Activated naive CD4-positive, alpha-beta T cell treated with anti-CD3 and anti-CD28 coated beads, Interleukin-2, amount 10 ng/mL, durations not matched to agents 7 days and 5 days (primary cell): ENCODE measurements at places on chromosomes 12 and 14.

DNA sequence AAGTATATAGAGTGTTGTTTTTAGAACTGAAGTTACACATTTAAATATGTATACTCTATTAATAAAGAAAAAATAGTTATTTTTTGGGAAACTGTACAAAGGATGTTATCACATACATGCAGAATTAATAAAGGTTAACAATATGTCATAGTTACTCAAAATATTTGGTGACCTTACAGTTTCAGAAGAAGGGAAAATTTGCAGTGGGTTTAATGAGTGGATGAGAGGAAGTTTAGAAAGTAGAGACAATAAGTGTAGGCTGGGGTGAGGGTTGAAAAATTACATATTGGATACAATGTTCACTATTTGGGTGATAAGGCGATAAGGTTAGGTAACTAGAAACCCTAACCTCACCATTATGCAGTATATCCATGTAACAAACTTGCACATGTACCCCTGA, 13.5 kb downstream of the WNK1 start:
- DNase-seq: no peak

DNA sequence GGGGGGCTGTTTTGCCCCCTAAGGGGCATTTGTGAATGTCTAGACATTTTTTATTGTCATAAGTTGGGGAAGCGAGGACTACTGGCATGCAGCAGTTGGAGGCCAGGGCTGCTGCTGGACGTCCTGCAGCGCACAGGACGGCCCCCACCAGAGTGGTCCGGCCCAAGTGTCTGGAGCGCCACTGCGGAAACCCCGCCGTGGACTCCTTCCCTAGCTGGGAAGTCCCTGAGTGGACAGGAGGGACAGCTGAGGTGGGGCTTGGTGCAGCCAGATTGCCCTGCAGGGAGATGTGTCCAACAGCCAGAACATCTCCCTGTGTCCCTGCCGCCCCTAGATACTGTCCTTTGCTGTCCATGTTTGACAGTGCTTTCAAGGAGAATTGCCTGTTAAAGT, 5.5 kb downstream of the CKB start:
- DNase-seq: no peak

- DNase-seq: no peak
Observed at GRCh38 chr12:29242921-29243431, 93.9 kb downstream of the FAR2 start.

GRCh38 chr14:100557658-100558057, 29.6 kb downstream of the BEGAIN start:
- no peak for DNase-seq

GRCh38 chr12:51943346-51943745, 8.2 kb upstream of the ACVR1B start:
- no peak for DNase-seq

DNA sequence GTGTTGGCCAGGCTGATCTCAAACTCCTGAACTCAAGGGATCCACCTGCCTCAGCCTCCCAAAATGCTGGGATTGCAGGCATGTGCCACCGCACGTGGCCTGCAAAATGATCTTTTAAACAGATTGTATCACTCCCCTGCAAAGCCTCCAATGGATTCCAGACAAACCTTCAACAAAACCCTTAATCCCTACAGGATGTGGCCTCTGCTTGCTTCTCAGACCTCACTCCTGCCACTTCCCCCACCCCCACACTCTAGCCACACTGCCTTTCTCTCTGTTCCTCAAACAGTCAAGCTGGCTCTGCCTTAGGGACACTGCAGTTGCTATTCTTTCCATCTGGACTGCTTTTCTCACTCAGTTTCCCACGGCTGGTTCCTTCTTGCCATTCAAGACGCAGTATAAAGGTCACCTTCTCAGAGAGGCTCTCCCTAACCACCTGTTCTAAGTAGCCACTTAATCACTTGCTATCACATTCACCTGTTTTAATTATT, 47.3 kb upstream of the TMED10 start:
- no peak for DNase-seq

DNA sequence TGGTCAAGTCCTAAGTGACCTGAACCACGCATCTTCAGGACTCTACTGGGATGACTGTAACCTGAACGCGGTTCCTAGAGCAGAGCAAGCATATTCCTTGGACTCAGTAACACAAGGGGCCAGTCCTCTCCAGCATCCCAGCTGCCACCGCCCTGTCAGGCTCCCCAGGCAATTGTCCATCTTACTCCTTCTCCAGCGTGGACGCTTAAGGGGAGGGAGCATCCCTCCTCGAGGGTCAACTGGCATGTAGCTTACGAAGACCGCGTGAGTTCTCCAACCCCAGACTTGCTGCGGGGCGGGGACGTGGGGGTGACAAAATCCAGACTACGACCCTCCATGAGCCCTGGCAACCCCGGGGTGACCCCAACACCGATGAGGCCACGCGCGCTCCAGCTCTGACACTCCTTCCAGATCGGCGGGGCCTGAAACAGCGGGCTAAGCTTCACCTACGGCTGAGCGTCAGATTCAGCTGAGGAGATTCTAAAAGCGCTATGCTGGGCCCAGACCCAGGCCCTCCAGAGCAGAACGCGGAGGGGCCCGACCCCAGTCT, 846 bp upstream of the MTHFD1 start:
- DNase-seq: no peak

DNA sequence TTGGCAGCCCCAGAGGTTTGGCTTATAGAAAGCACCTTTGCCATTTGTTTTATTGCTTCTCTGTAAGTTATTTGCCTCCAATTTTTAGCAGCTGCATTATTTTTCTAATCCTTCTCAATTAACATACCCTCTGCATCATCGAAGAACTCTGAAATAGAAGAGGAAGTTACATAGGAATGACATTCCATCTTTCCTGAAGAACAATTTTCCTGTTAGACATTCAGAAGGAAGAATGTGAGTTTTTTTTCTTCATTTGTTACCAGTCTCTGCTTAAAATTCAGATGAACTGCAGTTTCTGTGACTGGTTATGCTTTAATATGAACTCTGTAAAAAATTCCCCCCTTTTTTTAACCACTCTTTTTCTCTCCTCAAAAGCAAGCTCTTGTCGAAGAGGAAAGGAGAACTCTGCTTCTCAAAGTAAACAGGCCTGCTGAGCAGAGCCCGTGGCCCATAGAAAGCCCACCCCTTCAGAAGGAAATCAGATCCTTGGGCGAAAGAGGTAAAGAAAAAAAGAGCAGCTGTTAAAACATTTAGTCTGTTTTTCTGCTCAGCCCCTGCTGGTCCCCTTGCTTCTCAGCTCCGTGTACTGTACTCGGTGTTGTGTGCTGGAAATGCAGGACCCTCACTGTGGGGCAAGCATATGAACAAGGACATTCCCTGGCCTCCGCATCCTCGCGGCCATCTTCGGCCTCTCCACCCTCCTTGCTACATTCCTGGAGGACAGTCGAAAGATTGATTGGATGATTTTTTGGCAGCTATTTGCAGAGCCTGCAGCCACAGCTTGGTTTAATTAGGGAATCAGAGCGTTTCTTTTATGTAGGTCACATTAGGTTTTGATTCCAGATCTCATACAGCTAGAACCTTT, 164.4 kb upstream of the LRIG3 start:
- DNase-seq: no peak

DNA sequence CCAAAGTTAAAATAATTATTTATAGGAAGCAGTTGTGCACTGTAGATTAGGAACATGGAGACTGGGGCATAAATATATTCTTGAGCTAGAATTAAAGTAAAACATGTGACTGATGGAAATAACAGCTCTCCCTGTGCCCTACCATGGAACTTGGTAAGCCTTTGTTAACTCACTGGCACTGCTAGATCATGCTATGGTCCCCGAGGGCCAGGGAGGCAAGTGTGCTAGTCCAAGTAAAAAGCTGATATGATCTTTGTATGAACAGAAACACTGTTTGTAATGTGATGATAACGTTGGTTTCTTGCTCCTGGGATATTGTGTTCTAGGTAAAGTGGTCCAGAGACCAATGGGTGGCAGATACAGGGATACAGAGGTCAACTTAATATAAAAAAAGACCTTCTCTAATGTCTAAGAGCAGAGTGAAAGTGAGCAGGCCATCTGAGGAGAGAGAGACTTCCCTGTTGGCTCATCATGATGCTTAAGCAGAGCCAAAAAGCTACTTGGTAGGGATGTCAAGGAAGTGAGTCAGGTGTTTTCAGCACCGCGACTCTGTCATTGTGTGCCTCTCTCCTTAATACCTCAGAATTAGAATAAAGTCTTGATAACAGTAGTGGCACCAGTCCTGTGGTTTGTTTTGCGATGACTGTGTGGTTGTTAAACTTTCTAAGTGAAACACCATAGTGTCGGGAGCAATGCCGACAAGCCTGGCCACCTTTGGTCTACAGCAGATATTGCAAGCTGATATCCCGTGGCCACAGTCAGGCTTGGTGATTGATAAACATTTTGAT, 27.6 kb downstream of the BICD1 start:
- peak; percentile 58 for DNase-seq

GRCh38 chr12:62865937-62866336, 69.0 kb downstream of the PPM1H start:
- no peak for DNase-seq

GRCh38 chr12:129844662-129845220, 59.1 kb downstream of the TMEM132D start:
- no peak for DNase-seq

- no peak for DNase-seq
Observed at GRCh38 chr12:80814453-80814852, 97.7 kb downstream of the MYF5 start.
